C1 segment of cervical spinal cord (tissue), 14 donors: ENCODE measurements at places on chromosomes 11 and 22.

DNA sequence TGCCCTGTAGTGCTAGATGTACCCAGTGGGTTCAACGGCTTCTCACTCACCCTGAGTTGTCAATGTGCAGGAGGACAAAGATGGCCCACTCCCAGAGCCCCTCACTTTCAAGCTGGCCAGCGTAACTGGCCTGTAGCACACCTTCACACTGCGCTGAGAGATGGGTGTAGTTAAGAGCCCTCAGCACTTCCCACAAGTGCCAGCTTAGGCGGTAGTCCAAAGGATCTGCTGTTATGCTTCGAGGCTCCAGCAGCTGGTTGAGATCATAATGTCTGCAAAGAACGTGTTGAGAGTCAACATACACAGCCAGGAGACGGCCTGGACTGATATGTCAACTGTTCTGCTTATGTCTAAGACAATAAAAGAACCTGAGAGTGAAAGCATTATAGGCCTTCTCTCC, 14.7 kb upstream of the CHRNA10 start:
- no peak for DNase-seq

DNA sequence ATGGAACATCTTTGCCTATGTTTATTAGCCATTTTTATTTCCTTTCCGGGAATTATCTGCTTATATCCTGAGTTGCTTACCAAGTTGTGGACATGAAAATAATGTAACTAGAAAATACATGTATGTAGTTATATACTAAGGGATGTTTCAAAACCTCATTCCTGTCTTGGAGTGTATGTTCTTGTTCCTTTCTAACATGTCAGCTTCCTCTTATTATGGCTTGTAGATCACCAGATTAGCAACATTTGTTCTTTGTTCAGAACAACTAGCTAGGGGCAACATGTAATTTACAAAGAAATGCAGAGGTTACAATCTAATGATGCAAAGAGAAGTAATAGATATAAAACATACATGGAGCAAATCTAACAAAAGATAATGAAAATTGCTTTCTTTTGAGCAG, 13.1 kb upstream of the TMEM123 start:
- no peak for DNase-seq

DNA sequence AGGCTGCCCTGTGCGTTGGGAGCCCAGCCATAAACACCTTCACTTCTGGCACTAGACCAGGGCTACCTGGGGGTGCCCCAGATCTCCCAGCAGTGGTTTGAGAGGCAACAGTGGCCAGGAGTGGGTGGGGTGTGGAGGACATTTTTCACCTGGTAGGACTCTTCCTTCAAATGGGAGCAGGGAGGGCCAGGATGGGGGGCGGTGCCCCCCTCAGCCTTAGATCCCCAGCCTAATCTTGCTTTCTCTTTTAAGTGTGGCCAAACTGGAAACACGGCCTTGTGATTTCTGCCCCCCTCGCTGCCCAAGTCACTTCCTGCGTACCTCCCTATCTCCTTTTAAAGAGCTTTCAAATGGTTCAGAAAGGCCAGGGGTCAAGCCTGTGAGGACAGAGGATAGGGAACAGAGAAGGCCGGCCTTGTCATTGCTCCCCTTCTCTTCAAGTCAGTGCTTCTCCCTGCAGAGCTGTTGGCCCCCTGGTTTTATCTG, 800 bp downstream of the KCNJ5 start:
- no peak for DNase-seq

DNA sequence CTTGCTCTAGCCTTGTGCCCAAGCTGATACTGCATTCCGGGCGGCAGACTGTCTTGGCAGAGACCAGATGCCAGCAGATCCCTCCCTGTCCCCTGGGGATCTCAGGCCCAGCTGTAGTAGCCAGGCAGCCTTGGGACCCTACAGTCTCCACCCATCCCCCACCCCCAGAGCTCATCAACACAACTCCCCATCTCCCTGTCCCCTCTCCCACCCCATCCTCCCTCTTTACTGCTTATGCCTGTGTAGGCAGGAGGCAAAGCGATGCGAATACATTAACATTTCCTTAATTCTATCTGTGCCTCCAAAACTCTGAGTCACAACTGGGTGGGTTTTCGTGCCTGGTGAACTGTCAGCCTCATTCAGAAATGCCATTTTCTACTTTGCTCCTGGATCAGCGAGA, 547.6 kb downstream of the BUD13 start:
- DNase-seq: no peak

- DNase-seq: no peak
Measured at GRCh38 chr11:36033082-36033751, 89.4 kb downstream of the LDLRAD3 start.

DNA sequence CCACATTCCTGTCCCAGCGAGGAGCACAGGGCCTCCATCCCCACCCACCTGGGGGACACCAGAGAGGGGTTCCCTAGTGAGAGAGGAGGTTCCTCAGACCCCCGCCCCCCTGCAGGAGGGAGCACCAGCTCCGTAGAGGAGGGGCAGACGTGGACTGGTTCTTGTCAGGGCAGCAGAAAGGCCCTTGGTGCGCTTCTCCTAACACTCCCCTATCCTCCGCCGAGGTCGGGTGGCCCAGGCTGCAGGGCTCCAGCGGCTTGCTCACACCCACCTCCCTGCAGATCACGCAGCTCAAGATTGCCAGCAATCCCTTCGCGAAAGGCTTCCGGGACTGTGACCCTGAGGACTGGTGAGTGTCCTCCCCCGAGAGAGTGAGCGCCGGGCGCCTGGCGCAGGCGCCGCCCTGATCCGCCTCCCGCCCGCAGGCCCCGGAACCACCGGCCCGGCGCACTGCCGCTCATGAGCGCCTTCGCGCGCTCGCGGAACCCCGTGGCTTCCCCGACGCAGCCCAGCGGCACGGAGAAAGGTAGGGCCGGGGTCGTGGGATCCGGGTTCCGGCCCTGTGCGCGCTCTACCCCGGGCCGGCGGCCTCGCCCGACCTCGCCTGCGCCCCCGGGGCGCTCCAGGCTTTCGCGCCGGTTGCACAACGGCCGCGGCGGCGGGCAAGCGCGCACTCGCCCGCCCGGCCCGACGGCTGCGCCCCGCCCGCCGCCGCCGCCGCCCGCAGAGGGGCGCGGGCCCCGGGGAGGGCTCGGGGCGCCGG, 5.1 kb downstream of the TBX1 start:
- DNase-seq: no peak

GRCh38 chr11:125170001-125170509, 5.5 kb downstream of the PKNOX2 start:
- no peak for DNase-seq

- DNase-seq: peak; percentile 35
Measured at GRCh38 chr11:11148104-11148509, 204.9 kb downstream of the CSNK2A3 start.

GRCh38 chr11:46808799-46809431, 37.2 kb downstream of the CKAP5 start:
- no peak for DNase-seq

DNA sequence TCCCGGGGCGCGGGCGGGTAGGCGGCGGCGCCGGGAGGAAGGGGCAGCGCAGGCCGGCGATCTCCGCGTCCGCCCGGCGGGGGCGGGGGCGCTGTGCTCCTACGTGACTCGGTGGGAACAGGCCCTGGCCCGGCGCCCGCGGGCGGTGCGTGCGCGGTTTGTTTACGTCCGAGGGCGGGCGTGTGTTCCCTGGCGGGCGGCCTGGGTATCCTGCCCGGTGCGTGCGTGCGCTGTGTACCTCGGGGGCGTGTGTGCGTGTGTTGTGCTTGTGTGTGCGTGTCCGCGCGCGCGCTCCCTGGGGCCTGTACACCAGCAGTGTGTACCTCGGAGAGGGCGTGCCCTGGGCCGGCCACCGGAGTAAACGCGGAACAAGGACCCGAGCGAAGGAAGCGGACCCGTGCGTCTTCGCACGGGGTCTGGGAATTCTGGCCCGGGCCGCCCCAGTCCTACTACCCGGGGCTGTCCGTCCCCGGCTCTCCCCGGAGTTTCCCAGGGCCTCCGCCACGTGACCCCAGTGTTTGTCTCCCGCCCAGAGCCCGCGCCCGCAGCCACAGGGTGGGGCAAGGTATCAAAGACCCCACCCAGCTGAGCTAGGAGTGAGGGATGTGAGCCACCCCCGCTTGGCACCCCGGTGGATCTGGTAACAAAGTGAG, 769 bp downstream of the MAFF start:
- DNase-seq: peak; percentile 47

DNA sequence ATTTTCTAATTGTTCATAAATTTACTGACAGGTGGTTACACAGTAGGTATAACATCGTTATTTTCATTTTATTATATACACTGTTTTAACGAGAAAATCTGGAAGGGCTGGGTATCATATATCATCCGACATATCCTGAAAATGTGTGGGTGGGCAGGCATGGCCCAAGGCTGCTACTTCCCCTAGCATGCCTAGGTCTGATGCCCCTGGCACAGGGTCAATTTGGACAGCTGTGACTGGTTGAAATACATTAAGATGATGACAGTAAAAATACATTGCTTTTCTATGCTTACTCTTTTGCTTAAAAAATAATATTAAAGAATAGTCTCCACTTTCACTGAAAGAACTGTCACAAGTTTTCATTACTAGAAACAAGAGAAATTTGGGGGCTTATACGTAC, 908.8 kb downstream of the OPCML start:
- no peak for DNase-seq

- no peak for DNase-seq
Measured at GRCh38 chr11:12674571-12674935, 332 bp downstream of the TEAD1 start.

DNA sequence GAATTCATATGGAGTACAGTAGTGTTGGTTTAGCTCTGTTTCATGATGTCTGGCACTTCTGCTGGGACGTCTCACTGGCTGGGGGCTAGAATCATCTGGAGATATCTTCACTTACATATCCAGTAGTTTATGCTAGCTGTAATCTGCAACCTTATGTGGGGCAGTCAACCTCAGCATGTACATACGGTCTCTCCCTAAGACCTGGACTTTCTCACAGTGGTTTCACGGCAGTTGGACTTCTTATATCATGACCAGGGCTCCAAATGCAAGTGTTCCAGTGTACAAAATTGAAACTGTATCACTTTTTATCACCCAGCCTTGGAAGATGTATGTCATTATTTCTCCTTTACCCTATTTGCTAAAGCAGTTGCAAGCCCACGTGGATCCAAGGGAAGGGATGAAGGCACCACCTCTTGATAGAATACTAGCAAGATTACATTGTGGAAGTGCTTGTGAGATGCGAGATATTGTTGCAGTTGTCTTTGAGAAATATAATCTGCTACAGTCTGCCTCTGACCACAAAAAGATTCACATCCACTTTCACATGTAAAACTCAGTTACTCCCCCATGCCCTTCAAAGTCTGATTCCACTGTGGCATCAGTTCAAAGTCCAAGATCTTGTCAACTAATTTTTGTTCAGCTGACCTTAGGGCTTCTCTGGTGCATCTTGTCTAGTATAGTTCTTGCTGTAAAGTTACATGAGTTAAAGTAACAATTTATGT, 316.6 kb upstream of the NCAM1 start:
- no peak for DNase-seq

DNA sequence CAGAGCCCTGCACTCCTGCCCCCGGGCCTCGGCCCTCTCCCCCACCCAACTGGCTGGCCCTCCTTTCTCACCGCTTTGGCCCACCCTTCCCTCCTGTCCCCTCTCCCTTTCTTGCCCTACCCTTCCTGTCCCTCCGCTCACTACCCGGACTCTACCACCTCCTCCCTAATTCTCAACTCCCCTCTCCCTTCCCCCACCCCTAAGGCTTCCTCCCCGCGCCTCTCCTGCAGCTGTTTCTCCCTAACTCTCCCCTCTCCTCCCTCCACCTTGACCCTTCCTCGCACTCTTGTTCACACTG, 421 bp downstream of the SLC15A3 start:
- no peak for DNase-seq

- no peak for DNase-seq
Measured at GRCh38 chr22:38127869-38128268, 17.4 kb upstream of the BAIAP2L2 start.

DNA sequence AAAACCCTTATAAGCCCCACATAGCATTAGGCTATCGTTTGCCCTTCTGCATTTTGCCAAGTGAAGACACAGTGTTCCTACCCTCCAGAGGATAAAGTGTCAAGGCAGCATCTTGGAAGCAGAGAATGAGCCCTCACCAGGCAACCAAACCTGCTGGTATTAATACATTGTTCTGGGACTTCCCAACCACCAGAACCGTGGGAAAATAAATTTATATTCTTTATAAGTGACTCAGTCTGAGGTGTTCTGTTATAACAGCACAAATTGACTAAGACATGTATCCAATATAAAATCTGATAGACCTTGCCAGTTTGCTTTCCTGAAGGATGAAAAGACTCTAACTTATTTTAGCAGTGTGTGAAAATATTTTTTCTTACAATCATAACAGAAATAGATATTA, 792.5 kb upstream of the LRRC4C start:
- DNase-seq: no peak

GRCh38 chr11:58061813-58062212, 31.1 kb downstream of the OR6Q1 start:
- DNase-seq: no peak
